ENCODE measurements at places on chromosomes 7 and 10. TPM values are rescaled to one million over a fixed set of nuclear protein-coding genes. Genes with fewer than 3 reads are reported as not detected.

The CALD1 gene
- 152 TPM for total RNA-seq

GRCh38 chr10:127215866-127216265, 19.5 kb upstream of the INSYN2A start:
- DNase-seq = no peak

DNA sequence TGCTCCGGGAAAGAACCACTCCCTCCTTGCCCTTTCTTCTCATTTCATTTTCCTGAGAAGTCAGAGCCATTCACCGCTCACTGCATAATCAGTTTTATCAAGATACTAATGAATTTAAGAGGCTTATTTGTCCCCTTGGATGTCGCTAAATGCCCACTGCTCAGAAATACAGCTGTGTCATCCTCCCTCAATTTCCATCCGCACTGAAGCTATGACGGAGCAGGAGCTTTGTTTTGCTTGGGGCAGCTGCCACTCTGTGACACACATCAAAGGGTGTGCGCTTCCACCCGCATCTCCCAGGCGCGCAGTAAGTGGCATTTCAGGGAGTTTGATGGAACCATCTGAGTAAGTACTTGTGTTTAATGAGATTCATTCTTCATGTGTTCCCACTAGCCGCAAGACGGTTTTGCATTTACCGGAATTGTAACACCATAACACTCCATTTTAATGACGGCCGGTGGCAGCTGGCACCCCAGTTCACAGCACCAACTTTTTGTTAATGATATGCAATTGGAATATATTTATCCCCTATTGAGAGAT, 103.8 kb upstream of the PARD3 start:
- DNase-seq = no peak

GRCh38 chr10:78441694-78442093, 408.0 kb downstream of the RPS24 start:
- DNase-seq = no peak

The ECD gene
- total RNA-seq = 41.1 TPM

- no peak for DNase-seq
Measured at GRCh38 chr7:134999136-134999535, 12.8 kb downstream of the AGBL3 start.

- DNase-seq = no peak
Measured at GRCh38 chr7:148609045-148609725, 18.6 kb downstream of the C7orf33 start.
